ENCODE measurements at places on chromosomes 12 and 14.

DNA sequence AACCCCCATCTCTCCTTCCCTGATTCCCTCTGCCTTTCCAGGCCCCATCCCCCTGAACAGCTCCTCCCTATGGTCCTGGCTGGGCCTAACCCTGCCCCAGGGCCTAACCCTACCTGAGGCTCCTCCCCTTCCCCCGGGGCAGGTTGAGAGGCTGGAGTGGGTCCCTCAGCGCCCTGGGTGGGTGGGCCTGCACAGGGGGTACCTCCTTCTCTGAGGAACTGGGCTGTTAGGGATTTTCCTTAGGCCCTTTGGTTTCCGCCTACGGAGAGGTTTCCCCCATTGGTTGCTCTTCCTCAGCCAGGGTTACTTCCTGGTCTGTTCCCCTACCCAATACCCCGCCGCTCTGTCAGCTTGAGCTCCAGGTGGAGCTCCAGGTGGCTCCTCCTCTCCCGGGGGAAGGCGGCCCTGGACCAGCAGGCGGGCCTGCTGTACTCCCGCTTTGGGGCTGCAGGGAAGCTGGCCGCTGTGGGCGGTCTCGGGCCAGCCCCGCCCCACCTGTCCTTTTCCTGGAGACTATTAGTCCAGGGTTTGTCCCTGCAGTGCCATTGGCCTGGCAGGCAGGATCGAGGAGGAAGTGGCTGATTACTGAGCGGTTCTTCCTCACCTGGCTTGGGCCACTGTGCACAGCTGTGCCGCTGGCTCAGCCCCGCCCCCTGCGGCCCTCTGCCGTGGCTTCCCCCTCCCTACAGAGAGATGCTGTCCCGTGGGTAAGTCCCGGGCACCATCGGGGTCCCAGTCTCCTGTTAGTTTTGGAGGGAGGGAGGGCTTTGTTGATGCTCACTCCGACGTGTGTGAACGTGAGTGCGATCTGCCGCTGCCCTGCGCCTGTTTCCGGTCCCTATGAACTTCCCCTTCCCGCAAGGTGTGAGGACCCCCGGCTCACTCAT is 2.5 kb downstream of the C12orf57 start:
- DNase-seq, result peak; percentile 83

DNA sequence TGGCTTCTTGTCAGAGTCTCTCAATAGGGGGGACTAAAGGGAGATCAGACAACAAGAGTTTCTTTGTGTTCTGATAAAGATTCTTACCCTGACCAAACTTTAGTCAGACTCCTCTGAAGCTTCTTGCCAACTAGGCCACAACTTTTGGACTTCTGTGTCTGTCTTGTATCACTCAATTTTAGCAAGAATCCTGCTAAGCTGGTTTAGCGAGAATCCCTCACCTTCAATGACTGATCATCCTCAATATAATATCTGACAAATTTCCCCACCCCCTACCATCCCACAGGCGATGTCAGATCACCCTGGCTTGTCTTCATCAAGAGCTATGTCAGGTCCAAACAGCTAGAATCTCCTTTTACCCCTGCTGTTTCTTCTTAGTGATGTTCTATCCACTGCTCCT is 215.2 kb downstream of the RASSF9 start:
- DNase-seq, result no peak

- DNase-seq, result no peak
These were observed 9.5 kb upstream of the KRT84 start for GRCh38 chr12:52394836-52395405.

DNA sequence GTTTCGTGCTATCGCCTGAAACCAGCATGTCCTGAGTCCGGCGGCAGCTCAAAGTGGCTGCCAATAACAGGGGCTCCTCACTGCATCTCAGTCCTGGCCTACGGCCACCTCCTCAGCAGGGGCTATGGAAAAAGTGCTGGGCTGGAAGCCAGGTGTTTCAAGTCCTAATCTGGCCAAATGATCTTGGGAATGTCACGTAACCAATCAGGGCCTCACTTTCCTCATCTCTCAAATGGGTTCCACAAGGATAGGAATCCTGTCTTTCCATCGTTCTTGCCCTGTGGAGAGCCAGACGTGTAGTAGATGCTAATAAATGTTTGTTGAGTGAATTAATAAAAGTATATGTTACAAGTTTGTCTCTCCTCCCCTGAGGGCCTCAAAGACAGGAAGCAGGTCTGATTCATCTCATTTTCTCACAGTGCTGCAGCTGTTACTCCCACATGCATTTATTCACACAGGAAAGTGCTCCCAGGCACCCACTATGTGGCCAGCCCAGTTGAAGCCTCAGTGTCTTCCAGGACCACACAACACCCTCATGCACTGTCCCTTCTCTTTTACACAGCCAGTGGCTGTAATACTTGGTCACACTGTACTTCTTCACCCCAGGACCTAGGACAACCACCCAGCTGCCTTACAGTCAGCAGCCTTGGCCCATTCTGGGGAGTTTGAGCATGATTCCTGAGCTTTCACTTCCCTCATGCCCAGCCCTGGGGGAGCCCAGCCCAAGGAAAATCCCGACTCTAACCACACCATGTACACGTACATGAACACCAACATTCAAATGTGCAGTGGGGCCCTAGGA is 5.0 kb downstream of the CMKLR1 start:
- DNase-seq, result no peak

DNA sequence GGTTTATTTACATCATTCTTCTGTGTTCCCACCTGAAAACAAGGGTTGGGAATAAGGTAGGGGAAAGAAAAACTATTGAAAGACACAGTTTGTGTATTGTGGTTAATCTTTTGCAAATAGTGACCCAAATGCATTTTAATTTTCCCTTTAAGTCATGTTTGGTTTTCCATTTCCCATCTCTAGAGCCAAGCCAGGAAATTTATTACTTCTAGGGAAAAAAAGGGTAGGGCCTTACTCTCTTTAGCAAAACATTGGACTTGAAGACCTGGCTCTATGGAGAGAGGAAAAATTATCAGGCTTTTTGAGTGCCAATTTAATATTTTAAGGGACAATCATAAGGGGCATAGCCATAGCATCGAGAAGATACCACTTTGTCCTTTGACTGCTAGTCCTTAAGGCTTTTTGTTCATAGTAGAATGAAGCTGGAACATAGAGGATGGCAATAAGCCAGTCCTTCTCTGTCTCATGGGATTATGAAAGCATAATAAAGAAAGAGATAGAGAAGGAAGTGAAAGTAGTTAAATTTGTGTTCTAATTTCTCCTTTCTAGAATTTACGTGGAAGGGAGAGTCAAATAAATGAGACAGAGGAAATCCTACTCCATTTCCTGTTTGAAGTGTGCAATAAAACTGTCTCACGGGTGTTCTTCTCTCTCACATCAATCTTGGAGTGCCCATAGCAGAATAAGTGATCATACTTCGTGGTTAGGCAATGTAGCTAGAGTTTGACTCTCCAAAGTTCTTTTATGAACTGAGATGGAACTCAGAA is 50.9 kb upstream of the PPFIA2 start:
- DNase-seq, result no peak

DNA sequence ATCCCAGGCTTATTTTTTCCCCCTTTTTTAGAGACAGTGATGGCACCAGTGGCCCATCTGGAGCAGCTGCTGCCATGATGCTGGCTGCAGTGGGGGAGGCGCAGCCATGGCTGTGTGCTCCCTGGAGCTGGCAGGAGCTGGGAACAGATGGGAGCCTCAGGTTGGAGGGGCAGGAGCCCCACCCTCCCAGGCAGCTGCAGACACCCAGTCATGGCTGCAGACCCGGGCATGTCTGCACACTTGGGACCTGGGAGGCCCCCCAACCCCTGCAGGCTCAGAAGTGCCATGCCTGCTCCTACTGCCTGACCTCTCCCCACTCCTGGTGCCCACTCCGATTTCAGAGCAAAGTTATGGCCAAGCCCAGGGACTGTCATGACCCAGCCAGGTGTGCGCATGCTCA is 25.1 kb downstream of the CDKL1 start:
- DNase-seq, result peak; percentile 35

- DNase-seq, result no peak
These were observed 7.5 kb upstream of the UBE2N start for GRCh38 chr12:93449277-93449676.

DNA sequence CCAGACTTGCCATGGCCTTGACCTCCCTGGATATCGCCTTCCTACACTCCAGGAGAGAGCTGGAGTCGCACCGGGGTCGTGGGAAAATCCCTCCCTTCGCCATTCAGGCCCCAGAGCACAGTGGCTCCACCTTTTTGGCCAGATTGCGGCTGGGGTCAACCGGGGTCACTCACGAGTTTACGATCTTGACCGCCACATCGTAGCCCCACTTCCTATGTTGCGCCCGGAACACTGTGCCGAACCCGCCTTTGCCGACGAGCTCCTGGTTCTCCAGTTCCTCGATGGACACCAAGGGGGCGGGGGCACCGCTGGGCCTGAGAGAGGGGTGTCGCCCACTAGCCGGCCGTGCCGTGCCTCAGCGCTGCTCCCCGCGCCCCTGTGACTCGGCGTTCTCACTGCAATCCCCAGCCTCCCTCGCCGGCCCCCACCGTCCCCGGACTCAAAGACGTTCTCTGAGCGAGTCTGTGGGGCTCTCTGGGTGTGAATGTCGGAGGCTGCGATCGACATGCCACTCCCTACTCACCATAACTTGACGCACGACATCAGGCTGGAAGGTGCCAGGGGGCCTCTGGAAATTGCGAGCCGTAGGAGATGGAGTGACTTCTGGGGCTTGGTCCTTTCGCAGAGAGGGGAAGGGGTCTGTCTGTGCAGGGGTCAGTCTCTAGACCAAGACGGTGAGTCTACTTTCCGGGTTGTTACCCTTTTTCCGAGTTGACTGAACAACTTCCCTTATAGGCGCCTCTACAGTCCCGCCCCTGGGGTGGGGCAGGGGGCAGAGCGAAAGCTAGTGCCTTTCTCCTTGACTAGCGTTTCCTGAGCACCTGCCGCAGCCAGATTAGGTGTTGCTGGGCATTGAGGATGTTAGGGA is at the start of gene RIPK3:
RIPK3 (minus strand) TSS at position 708 of the 868 bp plus-strand sequence; CDS start at position 543, 165 bp downstream.
- peak; percentile 85 for DNase-seq

GRCh38 chr12:98592825-98593322 is 612 bp upstream of the SLC25A3 start:
- no peak for DNase-seq

DNA sequence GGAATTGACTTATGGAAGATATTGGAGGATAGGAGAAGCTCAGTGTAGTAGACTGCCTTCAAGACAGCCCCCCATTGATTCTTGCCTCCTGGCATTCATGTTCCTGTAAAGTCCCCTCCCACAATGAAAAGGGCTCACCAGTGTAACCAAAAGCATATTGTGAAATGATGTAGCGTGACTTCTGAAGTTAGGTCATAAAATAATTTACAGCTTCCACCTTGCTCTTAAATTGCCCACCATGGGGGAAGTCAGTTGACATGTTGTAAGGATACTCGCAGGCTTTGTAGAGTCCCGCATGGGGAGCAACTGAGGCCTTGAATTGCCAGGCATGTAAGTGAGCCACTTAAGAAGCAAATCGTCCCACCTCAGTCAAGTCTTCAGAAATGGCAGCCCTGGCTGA is 25.1 kb downstream of the GTSF1 start:
- DNase-seq, result no peak

GRCh38 chr14:68246074-68246785 is 426.7 kb downstream of the RAD51B start:
- DNase-seq, result no peak

GRCh38 chr12:107196681-107197080 is 103.3 kb upstream of the CRY1 start:
- DNase-seq, result no peak

GRCh38 chr12:31298922-31299321 is 27.0 kb downstream of the SINHCAF start:
- no peak for DNase-seq

DNA sequence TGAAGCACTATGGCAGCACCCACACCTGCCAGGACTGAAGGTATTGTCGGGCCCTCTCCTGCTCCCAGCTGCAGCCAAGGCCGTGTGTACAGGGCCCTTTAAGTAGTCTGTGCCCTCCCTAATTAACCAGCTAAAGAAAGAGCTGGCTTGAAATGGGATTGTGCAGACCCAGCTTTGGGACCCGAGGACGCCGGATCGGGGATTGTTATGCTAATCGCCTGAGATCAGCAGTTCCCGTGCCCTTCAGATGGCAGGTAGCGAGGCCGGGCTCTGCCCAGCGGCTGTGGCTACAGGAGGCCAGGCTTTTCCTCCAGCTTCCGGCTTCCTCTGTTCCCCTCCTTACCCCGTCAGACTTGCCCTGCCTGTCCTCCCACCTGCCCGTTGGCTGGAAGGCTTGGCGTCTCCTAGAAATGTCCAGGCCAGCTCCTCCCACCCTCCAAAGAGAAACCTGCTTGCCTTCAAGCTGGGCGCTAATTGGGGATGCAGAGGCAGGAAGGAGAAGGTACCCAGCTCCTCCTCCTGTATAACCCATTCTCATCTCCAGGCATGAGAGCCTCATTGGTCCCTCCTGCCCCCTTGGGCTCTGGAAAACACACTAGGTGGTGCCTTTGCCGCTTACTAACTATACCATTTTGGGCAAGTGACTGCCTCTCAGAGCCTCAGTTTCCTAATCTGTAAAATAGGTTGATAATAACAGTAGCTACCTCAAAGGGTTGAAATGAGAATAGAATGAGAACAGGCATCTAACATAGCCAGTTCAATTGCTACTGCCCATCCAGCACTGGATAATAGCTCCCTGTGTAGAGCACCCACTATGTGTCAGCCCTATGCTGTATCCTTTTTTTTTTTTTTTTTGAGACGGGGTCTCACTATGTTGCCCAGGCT is 25.8 kb upstream of the MSI1 start:
- no peak for DNase-seq

- DNase-seq, result no peak
These were observed 146.3 kb upstream of the KRAS start for GRCh38 chr12:25397001-25397400.

GRCh38 chr14:28774764-28775735 is 8.5 kb downstream of the FOXG1 start:
- no peak for DNase-seq

GRCh38 chr14:34912182-34912581 is 37.0 kb upstream of the BAZ1A start:
- DNase-seq, result no peak

DNA sequence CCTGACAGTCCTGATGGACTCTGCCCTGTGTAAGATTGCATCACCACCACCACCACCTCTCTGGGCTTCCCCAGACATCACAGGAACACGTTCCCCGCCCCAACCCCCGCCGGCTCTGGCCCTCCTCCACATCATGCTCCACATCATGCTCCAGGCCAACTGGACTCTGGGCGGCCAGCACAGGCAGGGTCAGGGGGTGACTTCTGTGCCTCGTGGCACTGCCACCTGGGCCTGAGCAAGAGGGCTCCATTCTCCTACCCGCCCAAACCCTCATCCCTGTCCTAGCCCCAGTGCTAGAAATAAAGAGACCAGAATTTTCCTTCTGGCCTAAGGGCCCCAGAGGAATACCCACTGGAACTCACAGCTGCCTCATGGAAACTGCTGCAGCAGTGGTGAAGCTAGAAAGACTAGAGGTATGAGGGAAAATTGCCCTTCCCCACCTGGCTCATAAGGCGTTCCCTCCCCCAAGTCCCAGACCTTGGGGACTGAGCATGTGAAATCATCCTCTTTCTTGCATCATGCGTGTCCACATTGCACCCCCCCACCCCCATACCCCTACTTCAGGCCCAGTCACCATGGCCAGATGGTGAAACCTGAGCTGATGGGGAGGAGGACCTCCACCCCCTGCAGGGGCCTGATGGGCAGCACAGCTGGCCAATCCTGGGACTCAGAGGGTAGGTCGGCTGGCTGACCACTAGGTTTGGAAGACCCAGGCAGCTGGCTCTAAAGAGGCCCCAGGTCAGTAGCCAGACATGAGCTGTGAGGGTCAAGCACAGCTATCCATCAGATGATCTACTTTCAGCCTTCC is at the start of gene INHBE:
INHBE (plus strand) TSS at position 742 of the 808 bp plus-strand sequence. CDS start 230 bp downstream, outside the sequence.
- no peak for DNase-seq

Measured in activated CD8-positive, alpha-beta memory T cell treated with anti-CD3 and anti-CD28 coated beads for 24 hours (primary cell).